PC-9 (cell line): ENCODE measurements at places on chromosomes 16 and 17. TPM values are rescaled to one million over a fixed set of nuclear protein-coding genes. Genes with fewer than 3 reads are reported as not detected.

The KRT39 gene
- total RNA-seq: not detected in 2 replicates

The HASPIN gene
- 25.1 and 26.8 TPM in 2 replicates for total RNA-seq

The KRT24 gene
- not detected in 2 replicates for total RNA-seq

The RDM1 gene
- total RNA-seq: 14.5 and 15.5 TPM in 2 replicates

The TBX6 gene
- total RNA-seq: 8.3 and 9.6 TPM in 2 replicates

The OR4D1 gene
- total RNA-seq: not detected in 2 replicates

The SDR42E1 gene
- 10.5 and 11.6 TPM in 2 replicates for total RNA-seq

The ZNF263 gene
- 36.8 and 49.8 TPM in 2 replicates for total RNA-seq

The CCL14 gene
- not detected in 2 replicates for total RNA-seq

The TNP2 gene
- not detected in 2 replicates for total RNA-seq

The HOXB6 gene
- 27.9 and 30.7 TPM in 2 replicates for total RNA-seq

The TRIM37 gene
- total RNA-seq: 21.6 and 24.6 TPM in 2 replicates

The AATK gene
- 0.46 and 2.4 TPM in 2 replicates for total RNA-seq

The FXR2 gene
- total RNA-seq: 61.5 and 63.7 TPM in 2 replicates

The PSMC3IP gene
- 10.2 and 13.4 TPM in 2 replicates for total RNA-seq
